Stimulated activated CD8-positive, alpha-beta memory T cell treated with anti-CD3 and anti-CD28 coated beads, Interleukin-7, amount 100 ng/mL, for 1 hour (primary cell): ENCODE measurements at places on chromosomes 3 and 15.

GRCh38 chr3:43797794-43798193 is 107.1 kb downstream of the ABHD5 start:
- no peak for DNase-seq

DNA sequence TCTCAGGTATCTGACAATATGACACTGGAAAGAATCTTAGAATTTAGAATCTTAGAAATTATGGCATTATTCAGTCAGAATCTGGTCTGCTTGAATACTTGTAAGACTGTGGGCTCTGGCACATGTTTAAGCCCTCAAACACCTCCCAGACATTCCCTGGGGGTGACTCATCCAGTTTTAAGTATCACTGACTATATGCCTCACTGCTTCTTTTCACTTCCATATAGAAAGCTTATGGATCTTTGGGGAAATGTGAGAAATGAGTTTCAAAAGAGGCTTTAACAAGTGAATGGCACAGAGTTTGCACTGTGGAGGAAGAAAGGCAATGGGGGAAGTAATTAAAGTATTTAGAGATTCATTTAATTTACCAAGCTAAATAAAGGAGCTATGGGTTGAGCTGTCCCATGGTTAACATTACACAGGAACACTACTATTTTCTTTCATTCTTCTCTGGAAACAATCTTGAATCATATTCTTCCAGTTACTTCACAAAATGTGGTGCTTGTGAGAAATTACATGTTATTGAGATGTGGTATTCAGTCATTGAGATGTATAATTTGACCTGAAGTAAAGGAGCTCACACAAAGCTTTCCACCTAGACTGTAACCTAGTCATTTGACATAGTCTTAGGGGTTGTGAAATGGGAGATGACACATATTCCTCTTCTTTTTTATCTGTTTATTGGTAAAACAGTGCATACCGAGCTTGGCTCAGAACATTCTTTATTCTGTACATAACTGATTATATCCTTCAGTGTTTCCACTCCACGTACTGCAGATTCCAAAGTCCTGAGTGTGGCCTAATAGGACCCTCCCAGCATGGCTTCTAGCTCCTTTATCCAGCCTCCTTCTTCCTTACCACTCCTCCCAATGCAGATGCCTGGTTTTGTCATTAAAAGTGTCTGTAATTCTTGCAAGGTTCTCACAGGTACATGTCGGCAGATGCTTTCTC is 544.6 kb upstream of the NECTIN3 start:
- no peak for DNase-seq

DNA sequence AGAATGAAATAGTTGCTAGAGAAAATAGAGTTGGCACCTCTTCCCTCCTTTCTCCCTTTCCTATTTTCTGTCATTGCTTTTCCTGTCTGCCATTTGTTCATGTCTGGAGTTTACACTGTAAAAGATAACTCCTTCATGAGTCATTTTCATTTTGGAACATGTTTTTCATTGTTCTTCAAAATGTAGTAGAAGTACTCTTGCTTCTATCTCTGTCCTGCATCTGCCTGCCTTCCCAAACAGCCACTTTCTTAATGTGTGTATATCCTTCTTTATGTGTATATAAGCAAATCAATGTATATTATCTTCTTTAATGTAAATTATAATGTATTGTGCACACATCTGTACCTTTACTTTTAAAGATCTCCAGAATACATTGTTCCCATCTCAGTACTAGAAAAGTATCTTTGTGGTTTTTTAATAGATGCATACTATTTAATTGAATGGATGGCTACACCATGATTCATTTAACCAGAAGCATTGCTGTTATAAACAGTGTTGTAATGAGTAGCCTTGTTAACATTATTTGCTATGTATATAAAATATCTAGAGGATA is 41.1 kb downstream of the TSC22D2 start:
- DNase-seq, result no peak

DNA sequence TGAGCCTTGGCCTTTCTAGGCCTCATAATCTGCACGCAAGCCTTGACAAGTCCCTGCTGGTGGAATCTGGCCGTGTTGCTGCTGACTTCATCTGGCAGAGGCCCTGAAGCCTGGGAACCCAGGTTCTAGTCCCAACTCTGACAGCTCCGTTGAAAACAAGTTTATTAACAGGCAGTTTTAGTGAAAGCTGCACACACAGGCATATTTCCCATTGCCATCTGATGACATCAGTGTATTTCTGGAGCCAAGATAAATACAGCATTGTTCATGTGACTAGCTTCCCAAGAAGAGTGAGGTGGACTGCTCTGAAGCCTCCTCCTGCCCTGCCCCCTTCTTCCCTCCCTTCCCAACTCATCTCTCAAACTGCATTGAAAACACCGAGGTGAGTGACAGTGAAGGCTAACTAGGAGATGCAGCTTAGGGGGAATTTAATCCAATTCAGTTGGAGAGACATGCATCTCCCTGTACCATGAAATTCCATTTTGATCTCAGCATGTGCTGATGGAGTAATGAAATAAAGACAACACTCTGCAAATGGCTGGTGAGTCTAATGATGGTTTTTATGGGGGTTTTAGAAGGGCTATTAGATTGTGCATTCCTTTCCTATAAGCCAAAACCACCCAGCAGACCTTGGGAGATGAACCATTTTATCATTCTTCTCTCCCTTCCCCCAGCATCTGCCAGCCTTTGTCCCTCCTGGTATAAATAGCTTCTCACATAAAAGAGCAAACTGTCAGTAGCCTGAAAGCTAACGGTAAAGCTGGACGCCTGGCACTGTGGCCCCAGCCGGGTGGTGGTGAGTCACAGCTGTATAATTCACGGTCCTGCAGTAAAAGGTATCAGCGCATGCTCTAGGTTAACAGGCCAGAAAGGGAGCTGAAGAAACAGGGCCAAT is 38.0 kb downstream of the PRICKLE2 start:
- no peak for DNase-seq

DNA sequence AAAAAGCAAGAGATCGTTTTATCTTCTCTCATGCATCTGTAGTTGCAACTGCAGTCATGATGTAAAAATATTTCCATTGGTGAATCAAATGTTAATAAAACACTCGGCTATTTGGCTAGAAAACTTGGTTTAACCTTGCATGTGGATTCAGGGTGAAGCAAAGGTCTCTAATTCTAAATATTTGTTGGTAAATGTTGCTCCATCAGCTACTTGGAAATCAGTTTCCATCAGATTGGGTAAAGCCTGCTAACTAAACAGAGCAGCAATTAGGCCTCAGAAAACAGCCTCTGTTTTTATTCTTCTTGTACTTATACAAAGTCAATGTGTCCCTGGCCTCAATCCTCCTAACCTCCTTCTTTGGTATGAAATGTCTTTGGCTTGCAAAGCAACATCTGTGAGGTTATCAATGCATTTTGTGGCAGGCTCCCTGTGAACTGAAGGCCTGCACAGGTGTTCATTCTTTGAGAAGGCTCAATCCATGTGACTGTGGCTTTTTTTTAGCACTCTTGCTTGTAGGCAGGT is 312.3 kb downstream of the WDR72 start:
- no peak for DNase-seq

DNA sequence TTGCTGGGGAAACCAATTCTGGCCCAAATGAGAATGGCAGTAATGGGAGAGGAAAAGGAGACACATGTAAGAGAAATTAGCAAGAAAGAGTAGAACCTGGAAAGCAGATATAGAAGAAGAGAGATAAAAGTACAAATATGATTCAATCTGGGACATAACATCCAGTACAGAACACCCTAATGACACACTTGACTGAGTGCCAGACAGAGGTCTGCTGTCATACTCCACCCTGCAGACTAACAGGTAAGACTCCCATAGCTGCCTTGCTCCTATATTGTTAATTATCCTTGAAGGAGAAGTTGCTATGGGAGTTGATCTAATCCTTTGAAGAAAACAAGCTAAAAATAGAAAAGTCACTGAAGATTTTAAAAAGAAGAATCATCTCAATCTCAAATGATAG is 21.1 kb downstream of the CCPG1 start:
- DNase-seq, result no peak

DNA sequence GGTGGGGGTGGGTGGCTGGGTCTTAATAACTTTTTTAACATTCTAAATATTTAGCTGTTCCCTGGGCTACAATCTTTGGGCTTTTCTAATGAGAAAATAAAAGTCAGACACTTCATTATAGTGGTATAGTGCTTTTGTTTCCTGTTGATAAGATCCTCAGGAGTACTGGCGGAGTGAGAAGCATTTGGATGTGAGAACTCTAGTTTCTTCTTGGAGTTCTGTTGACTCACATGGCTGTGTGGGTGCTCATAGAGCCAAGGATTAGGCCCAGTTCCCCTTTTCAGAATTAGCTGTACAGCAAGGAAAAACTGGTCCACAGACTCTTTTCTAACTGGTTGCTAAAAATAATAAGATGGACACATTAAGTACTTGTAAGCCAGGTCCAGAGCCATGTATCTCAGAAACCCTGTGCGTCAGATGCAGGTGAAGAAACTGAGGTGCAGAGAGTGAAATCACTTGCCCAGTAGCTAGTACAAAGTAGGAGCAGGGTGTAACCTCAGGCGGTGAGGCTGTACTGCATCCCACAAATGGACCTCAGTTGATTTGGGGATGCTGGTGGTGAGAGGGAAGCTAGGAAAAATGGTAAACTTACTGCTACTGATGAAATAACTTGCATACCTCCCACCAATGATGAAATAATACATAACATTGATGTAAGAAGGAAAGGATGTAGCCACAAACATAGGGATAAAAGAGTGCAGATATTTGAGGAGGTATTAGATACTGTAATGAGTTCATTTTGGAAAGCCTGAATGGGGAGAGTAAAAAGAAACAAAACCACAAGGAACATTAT is 2.3 kb downstream of the ITPR1 start:
- DNase-seq, result no peak

- DNase-seq, result no peak
These were observed 4.2 kb downstream of the SLC25A20 start for GRCh38 chr3:48894516-48894915.

- no peak for DNase-seq
These were observed 448.1 kb upstream of the WNT5A start for GRCh38 chr3:55935241-55935640.

- no peak for DNase-seq
These were observed 32.1 kb downstream of the RBMS3 start for GRCh38 chr3:29312960-29313452.

GRCh38 chr15:67021455-67021854 is 43.9 kb upstream of the SMAD3 start:
- DNase-seq, result no peak

GRCh38 chr15:98878172-98878571 is 129.4 kb downstream of the PGPEP1L start:
- no peak for DNase-seq

- no peak for DNase-seq
These were observed 45.7 kb upstream of the RAB6B start for GRCh38 chr3:133941415-133941821.

- no peak for DNase-seq
These were observed 65.6 kb upstream of the NEDD4 start for GRCh38 chr15:56058986-56059385.

DNA sequence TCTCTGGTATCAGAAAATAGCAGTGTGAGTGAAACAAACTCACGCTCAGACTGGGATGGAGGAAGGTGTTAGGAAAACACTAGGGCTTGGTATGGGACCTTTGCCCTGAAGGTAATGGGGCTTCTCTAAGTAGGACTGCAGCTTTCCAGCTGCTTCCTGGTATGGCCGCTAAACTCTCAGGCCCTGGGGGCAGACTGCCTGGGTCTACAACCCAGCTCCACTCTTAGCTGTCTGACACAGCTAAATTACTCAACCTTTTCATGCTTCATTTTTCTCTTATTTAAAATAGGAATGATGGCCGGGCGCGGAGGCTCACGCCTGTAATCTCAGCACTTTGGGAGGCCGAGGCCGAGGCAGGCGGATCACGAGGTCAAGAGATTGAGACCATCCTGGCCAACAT is 5.2 kb upstream of the YEATS2 start:
- no peak for DNase-seq

DNA sequence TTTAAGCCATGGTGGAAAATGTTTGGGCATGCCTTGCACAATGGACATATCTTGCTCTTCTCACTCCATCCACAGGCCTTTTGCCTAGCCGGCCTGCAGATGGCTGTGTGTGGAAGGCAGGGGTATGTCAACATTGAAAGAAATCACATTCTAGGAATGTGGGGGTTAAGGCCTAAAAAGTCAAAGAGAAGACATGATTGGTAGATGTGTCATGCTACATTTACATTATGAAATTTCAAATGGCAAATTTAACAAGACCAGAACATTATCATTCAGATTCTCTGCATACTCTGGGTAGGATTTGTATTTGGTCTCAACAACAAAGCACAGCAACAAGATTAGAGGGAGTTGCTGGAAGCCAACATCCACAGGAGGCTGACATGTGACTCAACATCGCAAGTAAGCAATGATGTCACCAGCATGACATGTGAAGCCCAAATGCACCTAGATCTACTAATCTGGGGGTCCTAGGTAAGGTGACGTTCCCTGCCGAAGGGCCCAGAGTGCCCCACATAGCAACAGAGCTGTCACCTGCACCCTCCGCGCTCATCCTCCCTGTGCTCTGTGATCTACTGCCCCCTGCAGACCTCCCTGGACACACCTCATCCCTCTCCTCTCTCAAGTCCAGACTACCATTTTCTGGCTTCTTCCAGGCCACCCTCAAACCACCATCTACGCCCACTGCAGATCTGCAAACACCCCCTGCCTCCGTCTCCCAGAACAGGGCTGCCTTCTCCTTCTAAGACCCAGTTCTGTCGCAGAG is 39.4 kb downstream of the CLDN18 start:
- no peak for DNase-seq

GRCh38 chr3:159910991-159911663 is 77.5 kb upstream of the IL12A start:
- DNase-seq, result no peak

- no peak for DNase-seq
These were observed 29.2 kb upstream of the MUC13 start for GRCh38 chr3:124963755-124964154.

GRCh38 chr15:38549222-38549621 is 15.4 kb downstream of the RASGRP1 start:
- DNase-seq, result no peak

DNA sequence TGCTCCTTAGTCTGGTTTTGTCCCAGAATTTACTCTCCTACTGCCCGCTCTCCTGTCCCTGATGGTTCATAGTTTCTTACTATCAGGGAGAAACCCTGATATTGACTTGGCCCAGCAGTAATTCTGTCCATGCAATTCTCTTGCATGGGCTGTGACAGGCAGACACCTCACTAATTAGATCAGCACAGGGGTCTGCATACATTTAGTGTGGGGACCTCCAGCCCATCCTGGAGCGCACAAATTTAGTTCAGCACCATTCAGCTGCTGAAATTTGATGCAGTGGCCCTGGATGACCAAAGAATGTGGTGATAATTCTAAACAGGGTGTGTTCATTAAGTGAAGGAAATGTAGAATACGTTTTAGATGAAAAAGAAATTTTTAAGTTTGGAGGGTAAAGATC is 555.5 kb upstream of the TBL1XR1 start:
- DNase-seq, result no peak

DNA sequence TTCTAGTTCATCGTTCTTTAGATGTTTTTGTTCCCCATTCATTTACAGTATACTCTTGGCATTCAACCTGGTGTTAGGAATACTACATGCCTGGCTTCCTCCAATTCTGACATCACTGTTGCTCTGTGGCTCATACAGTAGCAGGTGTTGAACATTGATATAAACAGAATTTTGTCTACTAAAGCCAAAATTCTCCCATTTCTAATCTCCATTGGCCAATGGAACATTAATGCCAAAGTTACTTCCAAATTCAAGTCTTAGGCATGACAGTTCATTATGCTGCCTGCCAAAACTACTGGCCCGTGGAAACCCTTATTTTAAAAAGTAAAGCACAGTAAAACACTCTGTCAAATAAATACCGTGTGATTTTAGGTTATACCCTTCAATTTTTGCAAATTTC is 368.0 kb downstream of the NAALADL2 start:
- no peak for DNase-seq
